ENCODE measurements at places on chromosomes 5 and 9.
A peak's percentile ranks its signal among the peaks of the same experiment; 100 is the strongest.

- no peaks in the 10 kb centered on the region for H3K27me3 ChIP-seq
- H3K4me1 ChIP-seq: no peaks in the 10 kb centered on the region
- DNase-seq: no peak
- no peak overlapping the region for H3K27ac ChIP-seq
- no peak overlapping the region for H3K4me3 ChIP-seq
Observed at GRCh38 chr5:39569857-39570256, 145.1 kb upstream of the DAB2 start.

DNA sequence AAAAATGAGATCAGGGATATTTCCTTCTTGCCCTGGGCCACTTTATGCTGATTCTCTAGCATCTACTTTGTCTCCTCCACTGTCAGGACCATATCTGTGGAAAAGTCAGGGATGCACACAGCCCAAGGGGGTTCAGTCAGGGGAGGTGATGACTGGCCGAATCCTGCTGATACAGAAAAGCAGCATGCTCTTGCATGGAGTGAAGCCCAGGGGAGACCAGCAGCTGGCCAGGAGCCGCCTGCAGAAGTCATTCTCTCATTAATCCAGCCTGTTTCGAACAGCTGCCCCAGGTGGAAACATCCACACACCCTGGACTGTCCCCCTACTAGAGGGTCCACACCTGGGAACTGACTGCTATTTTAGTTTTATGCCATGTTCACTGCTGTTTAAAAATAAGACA lies 177.1 kb downstream of the ATP10B start:
- DNase-seq: no peak
- no peaks in the 10 kb centered on the region for H3K4me1 ChIP-seq

- H3K27me3 ChIP-seq: no peaks in the 10 kb centered on the region
- no peak overlapping the region for H3K4me3 ChIP-seq
- no peak overlapping the region for H3K27ac ChIP-seq
- no peaks in the 10 kb centered on the region for H3K4me1 ChIP-seq
- DNase-seq: no peak
- no peaks in the 10 kb centered on the region for H3K36me3 ChIP-seq
Observed at GRCh38 chr9:123164285-123164684, 104.1 kb downstream of the STRBP start.

- H3K4me3 ChIP-seq: no peak overlapping the region
- H3K27ac ChIP-seq: no peak overlapping the region
- peaks cover 19% of the 10 kb centered on the region for H3K36me3 ChIP-seq
- no peaks in the 10 kb centered on the region for H3K27me3 ChIP-seq
- DNase-seq: no peak
Observed at GRCh38 chr9:128163523-128164306, 3.6 kb downstream of the BBLN start.

DNA sequence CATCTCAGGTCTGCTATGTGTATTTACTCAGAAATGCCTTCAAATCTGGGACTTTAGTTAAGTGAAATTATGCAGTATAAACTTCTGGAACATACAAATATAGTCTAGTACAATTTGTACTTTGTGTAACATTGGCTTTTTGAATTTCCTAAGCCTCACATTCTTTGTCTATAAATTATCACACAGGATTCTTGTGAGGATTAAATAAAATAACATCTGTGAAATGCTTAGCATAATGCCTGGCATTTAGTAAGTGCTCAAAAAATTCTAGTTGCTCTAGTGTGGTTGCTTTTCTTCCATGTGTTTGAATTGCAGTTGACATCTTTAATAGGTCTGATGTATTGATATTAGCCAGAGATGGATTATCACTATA lies 2.6 kb downstream of the HMMR start:
- H3K27ac ChIP-seq: no peak overlapping the region
- H3K27me3 ChIP-seq: no peaks in the 10 kb centered on the region
- DNase-seq: no peak
- H3K4me1 ChIP-seq: peaks cover 8% of the 10 kb centered on the region
- H3K36me3 ChIP-seq: no peaks in the 10 kb centered on the region

DNA sequence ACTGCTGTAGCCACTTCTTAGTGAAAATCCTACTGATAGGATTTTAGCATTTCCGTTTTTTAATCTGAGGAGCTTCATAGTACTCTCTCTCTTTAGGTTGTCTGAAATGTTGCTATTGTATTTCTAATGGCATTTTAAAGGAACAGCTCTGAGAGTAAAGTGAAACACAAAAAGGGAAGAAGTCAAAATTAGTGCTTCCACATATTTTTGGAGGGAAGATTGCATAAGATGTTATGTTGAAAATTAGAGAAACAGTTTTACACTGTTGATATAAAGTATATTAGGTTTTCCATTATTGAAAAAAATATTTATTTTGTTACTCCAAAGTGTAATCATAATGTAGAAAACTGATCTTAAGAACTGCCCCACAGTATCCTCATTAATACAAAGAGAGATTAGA lies 525.1 kb downstream of the TAF11L14 start:
- H3K27ac ChIP-seq: no peak overlapping the region
- no peaks in the 10 kb centered on the region for H3K36me3 ChIP-seq
- H3K4me1 ChIP-seq: no peaks in the 10 kb centered on the region
- no peak for DNase-seq
- no peaks in the 10 kb centered on the region for H3K27me3 ChIP-seq

- H3K27me3 ChIP-seq: peaks cover 16% of the 10 kb centered on the region
- H3K4me3 ChIP-seq: peak overlapping the region; percentile 8
- H3K4me1 ChIP-seq: no peaks in the 10 kb centered on the region
- no peak overlapping the region for H3K27ac ChIP-seq
Observed at GRCh38 chr9:133239533-133240090, 30.6 kb upstream of the OBP2B start.

DNA sequence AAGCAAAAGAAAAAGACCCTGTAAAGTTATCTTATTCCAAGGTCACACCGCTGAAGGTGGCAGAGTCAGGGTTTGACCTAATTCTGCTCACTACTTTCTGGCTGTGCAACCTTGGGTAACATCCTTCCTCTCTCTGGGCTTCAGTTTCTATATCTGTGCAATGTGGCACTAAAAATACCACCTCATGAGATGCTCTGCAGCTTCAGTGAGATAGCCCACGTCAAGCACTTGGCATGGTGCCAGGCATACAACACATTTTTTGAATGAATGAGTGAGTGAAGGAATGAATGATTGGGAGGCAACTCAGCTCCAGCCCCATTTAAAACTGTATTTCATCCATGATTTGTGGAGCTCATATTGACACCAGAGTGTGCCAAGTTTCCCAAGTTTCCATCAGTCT lies 62.3 kb downstream of the FOXI1 start:
- H3K4me1 ChIP-seq: no peaks in the 10 kb centered on the region
- H3K27ac ChIP-seq: no peak overlapping the region
- H3K27me3 ChIP-seq: no peaks in the 10 kb centered on the region
- no peak overlapping the region for H3K4me3 ChIP-seq

DNA sequence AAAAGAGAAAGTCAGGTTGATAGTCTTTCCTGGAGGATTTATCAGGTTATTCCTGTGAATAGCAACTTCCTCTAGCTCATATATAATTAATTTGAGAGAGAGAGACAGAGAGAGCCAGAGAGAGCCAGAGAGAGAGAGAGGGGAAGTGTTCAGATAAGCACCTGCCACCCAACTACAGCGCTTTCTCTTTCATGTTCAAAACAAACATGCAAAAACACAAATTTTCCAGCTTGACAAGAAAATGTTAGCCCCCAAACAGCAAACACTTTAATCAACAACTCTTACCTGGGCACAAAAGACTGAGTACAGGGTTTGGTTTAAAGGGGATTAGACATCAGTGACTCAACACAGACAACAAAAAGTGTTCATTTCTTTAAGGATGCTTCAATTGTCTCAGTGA lies 61.7 kb upstream of the PLPP6 start:
- DNase-seq: no peak
- no peaks in the 10 kb centered on the region for H3K36me3 ChIP-seq
- peaks cover 4% of the 10 kb centered on the region for H3K4me1 ChIP-seq
- H3K27me3 ChIP-seq: no peaks in the 10 kb centered on the region

DNA sequence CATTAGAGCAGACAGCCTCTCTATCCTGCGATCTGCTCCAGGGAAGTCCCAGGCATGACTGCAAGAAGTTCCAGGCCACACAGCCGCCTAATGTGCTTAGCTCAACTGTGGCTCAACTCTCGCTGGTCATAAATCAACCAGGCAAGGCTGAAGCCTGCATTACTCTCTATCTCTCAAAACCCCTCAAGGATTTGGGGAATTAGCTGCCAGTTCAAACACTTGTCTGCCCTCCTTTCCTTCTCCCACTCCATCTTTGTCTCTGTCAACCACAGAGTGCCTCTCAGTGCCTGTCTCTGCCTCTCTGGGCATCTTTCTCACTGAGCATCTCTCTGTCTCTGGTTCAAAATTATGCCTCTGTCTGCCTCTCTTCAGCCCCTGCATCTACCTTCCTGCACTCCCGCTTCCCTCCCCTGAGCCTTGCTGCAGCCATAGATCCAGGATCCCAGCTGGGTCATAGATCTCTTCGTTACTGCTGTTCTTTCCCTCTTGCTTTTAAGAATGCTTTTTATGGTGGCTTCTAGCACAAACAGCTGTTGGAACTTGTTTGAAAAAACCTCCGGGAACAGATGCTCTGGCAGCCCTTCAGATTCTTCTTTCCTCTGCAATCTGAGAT lies 27.9 kb upstream of the GALNT10 start:
- H3K27ac ChIP-seq: no peak overlapping the region
- no peak overlapping the region for H3K4me3 ChIP-seq
- no peaks in the 10 kb centered on the region for H3K36me3 ChIP-seq
- DNase-seq: no peak
- H3K27me3 ChIP-seq: no peaks in the 10 kb centered on the region

- H3K27me3 ChIP-seq: no peaks in the 10 kb centered on the region
- H3K4me1 ChIP-seq: no peaks in the 10 kb centered on the region
- no peak overlapping the region for H3K27ac ChIP-seq
- H3K4me3 ChIP-seq: no peak overlapping the region
- DNase-seq: no peak
- no peaks in the 10 kb centered on the region for H3K36me3 ChIP-seq
Observed at GRCh38 chr5:149268928-149269557, 2.6 kb upstream of the AFAP1L1 start.

GRCh38 chr5:149940077-149940574 lies 4.5 kb downstream of the PDE6A start:
- no peak overlapping the region for H3K27ac ChIP-seq
- DNase-seq: no peak
- peaks cover 26% of the 10 kb centered on the region for H3K4me1 ChIP-seq
- H3K36me3 ChIP-seq: no peaks in the 10 kb centered on the region
- no peaks in the 10 kb centered on the region for H3K27me3 ChIP-seq
- no peak overlapping the region for H3K4me3 ChIP-seq

- no peaks in the 10 kb centered on the region for H3K36me3 ChIP-seq
- no peak overlapping the region for H3K27ac ChIP-seq
- H3K27me3 ChIP-seq: no peaks in the 10 kb centered on the region
- H3K4me3 ChIP-seq: no peak overlapping the region
- no peaks in the 10 kb centered on the region for H3K4me1 ChIP-seq
Observed at GRCh38 chr5:6644794-6645241, 11.6 kb downstream of the SRD5A1 start.

DNA sequence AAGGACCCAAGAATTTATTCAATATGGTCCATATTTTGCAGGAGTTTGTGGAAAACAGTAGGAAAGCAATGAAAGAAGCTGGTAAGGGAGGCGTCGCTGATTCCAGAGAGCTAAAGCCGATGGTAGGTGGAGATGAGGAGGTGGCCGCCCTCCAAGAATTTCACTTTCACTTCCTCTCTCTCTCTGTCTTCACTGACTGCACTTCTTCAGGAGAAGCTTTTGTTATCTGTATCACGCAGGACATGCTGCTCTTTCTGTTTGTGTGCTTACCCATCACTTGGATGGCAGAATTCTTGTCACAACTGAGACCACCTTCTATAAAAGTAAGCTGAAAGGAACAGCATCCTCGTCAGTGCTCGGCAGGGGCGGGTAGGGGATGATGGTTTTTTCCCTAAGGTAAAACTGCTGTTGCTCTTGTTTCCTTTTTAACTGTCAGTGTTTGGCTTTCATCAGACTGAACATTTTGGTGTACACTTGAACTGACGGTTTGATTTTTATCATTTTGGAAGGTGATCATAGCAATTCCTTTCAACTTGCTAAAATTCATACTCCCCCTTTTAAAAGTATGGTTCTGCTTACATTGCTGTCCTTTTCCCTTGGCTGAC lies 62.4 kb upstream of the FSD1L start:
- H3K4me3 ChIP-seq: no peak overlapping the region
- H3K36me3 ChIP-seq: peaks cover 30% of the 10 kb centered on the region
- H3K27me3 ChIP-seq: no peaks in the 10 kb centered on the region
- DNase-seq: peak; percentile 52
- H3K27ac ChIP-seq: no peak overlapping the region
- H3K4me1 ChIP-seq: no peaks in the 10 kb centered on the region

GRCh38 chr9:122042056-122042455 lies 51.1 kb downstream of the TTLL11 start:
- no peaks in the 10 kb centered on the region for H3K36me3 ChIP-seq
- DNase-seq: no peak
- no peak overlapping the region for H3K4me3 ChIP-seq
- H3K4me1 ChIP-seq: peaks cover 8% of the 10 kb centered on the region
- H3K27ac ChIP-seq: no peak overlapping the region

DNA sequence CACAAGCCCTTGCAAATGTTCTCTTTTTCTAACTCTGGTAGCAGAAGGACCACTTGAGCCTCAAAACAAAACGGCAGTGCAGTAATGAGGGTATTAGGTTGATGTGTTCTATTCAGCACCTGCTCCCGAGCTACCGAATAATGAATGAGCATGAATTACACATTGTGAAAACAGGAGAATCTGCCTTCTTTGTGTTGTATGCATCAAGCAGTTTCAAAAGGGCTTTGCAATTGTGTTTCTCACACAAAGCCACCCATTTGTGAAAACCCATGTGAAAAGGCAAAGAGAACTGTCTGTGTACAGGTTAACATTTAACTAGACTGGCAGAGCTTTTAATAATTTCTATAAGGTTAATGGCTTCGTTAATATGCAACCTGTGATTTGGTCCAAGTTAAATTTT lies 97.8 kb downstream of the STK32A start:
- no peaks in the 10 kb centered on the region for H3K27me3 ChIP-seq
- H3K27ac ChIP-seq: no peak overlapping the region
- H3K4me1 ChIP-seq: no peaks in the 10 kb centered on the region

GRCh38 chr9:97940233-97940632 lies 2.3 kb upstream of the HEMGN start:
- DNase-seq: no peak
- no peaks in the 10 kb centered on the region for H3K27me3 ChIP-seq
- H3K4me3 ChIP-seq: no peak overlapping the region
- H3K27ac ChIP-seq: no peak overlapping the region
- no peaks in the 10 kb centered on the region for H3K4me1 ChIP-seq

All from tibial nerve (tissue), 4 donors.